LNCaP clone FGC (cell line): ENCODE measurements at places on chromosomes 6 and 20.

GRCh38 chr6:79570129-79571029, 33.1 kb upstream of the LCA5 start:
- no peak for DNase-seq

GRCh38 chr6:31575335-31575901, at the start of gene TNF:
TSS of gene TNF (plus strand) at chr6:31575565. CDS start at chr6:31575742, 177 bp downstream.
- no peak for DNase-seq

- no peak for DNase-seq
Measured at GRCh38 chr6:79070206-79070825, 7.7 kb downstream of the PHIP start.

DNA sequence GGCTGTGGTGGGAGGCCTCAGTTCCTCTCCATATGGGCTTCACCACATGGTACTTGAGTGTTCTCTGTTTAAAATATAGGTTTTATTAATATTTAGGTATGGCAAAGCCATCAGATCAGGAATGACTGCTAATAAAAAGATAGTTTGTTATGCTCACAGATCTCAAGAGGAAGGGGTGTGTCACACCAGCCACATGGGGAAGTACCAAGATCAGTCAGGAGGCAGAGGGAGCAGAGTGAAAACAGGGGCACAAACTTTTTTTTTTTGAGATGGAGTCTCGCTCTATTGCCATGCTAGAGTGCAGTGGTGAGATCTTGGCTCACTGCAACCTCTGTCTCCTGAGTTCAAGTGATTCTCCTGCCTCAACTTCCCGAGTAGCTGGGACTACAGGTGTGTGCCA, 92.1 kb upstream of the GCM1 start:
- DNase-seq: no peak

DNA sequence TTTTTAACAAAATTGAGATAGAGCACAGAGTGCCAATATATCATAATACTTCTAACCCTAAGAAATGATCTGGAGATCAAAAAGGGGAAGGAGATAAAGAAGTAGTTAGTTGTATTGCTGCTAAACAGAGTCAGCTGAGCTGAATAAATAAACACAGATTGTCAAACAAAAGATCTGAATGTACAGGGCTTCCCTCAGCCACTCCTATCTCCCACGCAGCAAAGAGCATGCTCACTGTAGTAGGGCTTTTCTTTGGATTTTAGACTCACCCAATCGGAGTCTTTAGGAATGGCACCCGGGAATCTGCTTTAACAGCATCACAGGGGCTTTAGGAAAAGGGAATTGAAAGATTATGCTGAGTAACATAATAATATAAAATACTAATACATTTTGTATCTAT, 222.2 kb upstream of the STXBP5 start:
- DNase-seq: no peak

- DNase-seq: no peak
Measured at GRCh38 chr6:53756396-53756795, 38.4 kb upstream of the LRRC1 start.

DNA sequence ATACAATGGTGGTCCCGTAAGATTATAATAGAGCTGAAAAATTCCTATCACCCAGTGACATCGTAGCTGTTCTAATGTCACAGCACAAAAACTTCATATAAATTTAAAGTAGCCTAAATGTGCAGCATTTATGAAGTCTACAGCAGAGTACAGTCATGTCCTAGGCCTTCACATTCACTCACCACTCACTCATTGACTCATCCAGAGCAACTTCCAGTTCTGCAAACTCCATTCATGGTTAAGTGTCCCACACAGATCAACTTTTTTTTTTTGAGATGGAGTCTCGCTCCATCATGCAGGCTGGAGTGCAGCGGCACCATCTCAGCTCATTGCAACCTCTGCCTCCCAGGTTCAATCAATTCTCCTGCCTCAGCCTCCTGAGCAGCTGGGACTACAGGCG, 20.9 kb upstream of the KCNG1 start:
- no peak for DNase-seq

DNA sequence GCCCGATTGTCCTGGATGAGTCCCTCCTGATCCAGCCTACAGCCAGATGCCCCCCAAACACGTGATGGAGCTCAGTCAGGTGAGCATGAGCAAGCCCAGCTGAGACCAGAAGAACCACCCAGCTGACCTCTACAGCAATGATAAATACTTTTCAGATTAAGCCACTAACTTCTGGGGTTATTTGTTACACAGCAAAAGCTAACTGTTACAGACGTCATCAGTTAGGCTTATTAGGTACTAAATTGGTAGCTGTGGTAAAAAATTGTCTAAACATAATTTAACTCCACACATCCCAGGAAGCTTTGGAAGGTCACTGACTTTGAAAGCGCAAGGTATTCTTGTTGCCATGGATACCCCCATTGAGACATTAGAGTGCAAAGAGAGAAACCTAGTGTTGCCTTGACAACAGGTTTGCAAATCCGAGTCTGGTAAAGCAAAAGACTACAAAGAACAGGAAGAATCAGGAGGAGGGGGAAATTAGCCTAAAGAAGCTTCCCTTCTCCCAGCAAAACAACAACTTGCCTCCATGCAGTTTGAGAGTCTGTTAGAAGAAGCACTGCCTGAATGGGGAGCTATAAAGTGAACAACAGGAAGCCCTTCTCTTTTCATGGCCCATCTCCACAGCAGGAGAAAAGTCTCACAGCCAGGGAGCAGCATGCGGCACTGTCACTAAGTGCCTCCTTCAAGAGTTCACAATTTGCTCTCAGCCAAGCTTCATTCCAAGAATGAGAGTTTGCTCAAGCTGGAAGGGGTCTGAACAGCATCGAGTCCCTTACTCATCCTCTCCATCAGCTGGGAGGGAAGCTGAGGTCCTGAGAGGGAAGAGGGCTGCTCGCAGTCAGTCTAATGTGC, 41.7 kb upstream of the ZNF831 start:
- DNase-seq: no peak

DNA sequence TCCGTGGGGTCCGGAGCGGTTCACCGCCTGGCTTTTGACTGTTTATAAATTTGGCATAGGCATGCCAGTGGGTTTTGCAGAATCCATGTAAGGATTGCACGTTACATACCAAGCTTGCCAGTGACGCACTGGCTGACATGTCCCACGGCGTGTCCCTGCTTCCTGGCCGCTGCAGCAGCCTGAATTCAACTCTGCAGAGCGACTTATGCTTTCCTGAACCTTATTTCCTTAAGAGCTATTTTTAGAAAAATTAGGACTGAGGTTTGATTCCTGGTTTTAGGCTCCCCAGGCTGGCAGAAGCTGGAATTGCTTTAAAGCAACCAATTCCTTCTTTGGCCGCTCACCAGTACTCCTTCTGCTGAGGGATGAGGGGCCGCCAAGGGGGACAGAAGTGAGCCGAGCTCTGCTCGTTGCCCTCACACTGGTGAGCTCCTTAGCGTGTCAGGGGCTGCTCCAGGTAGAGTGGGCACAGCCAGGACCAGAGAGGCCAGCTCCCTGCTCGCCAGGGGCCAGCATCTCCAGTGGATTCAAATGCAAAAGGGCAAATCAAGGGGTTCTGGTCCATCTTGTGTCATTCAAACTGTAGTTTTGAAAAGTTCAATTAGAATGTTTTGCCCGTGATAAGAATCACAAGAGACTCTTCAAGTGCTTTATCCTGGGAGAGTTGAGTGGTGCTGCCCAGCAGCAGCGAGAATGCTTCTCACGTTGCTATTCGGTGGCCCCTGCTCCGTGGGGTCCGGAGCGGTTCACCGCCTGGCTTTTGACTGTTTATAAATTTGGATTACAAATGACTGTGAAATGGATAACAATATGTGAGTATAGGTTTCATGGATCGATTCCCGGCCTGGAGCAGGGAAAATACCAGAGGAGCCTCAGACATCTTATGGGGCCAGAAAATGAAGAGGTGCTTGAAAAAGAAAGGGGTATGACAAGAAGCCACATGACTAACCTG, 17.5 kb upstream of the IRF4 start:
- no peak for DNase-seq

GRCh38 chr6:132314432-132314831, 86.8 kb downstream of the MOXD1 start:
- DNase-seq: no peak

- no peak for DNase-seq
Measured at GRCh38 chr6:34159844-34160243, 14.0 kb upstream of the GRM4 start.

GRCh38 chr6:119157506-119157815, 79.0 kb upstream of the FAM184A start:
- DNase-seq: no peak

GRCh38 chr20:50256577-50256976, 65.9 kb downstream of the CEBPB start:
- no peak for DNase-seq

DNA sequence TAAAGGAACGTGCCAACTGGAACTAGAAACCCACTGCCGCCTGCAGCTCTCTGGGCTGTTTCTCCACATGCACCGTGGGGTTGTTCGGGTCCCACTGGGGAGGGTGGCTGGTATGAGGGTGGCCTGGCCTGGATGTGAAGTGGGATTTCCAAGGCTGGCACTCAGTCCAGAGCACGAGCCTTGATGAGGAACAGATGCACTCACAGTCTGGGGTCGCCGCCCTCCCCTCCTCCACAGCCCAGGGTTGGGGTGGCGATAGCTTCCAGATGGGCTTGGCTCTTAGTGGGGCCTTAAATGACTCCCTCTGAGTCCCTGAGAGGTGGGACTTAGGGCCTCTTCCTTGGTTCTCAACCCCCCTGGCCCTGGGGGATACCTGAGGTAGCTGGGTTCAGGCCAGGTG, 30.7 kb upstream of the ANGPT4 start:
- no peak for DNase-seq

- no peak for DNase-seq
Measured at GRCh38 chr20:38623061-38623460, 21.5 kb downstream of the ARHGAP40 start.

DNA sequence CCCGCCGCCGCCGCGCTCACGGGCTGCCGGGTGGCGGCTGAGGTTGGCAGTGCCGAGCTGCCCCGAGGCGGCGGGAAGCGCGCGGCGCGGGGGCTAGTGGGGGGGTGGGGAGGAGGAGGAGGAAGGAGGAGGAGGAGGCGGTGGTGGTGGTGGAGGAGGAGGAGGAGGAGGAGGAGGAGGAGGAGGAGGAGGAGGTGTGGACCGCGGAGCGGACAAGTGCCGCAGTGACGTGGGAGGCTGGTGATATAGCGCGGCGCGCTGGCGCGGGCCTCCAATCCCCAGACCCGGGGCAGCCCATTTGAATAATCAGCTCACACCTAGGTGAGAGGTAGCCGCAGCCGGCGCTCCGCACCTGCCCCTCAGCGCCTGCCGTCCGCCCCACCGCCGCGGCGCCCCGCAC, at the start of gene FOXA2:
TSS of gene FOXA2 (minus strand) at position 51 of the 400 bp plus-strand sequence. CDS start 294 bp downstream, outside the sequence.
- no peak for DNase-seq

- no peak for DNase-seq
Measured at GRCh38 chr20:23264545-23264944, 86.0 kb upstream of the NXT1 start.

DNA sequence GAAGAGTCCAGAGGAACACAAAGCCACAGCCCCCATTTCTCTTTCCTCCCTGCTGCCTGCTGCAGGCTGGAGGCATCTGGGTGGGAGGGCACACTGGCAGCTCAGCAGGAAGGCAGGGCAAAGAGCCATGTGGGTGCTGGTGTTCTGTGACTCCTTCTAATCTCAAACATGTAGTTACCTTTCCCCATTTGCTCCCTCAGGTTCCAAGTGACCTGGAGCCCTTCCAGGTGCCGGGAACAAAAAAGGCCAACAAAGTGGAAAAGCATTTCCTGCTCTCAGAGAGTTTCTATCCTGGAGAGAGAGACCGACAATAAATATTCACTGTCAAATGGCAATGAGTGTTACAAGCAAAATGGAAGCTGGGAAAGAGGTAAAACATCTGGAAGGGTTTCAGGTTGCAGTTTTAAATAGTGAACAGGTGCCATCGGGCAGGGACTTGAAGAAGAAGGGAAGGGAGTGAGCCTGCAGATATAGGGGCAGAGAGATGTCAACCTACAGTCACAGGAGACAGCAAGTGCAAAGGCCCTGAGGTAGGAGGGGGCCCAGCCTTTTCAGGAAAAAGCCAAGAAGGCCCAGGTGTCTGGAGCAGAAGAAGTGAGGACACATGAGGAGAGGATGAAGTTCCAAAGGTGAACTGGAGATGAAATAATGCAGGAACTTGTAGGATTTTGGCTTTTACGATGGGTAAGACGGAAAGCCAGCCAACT, 43.6 kb upstream of the IYD start:
- no peak for DNase-seq

DNA sequence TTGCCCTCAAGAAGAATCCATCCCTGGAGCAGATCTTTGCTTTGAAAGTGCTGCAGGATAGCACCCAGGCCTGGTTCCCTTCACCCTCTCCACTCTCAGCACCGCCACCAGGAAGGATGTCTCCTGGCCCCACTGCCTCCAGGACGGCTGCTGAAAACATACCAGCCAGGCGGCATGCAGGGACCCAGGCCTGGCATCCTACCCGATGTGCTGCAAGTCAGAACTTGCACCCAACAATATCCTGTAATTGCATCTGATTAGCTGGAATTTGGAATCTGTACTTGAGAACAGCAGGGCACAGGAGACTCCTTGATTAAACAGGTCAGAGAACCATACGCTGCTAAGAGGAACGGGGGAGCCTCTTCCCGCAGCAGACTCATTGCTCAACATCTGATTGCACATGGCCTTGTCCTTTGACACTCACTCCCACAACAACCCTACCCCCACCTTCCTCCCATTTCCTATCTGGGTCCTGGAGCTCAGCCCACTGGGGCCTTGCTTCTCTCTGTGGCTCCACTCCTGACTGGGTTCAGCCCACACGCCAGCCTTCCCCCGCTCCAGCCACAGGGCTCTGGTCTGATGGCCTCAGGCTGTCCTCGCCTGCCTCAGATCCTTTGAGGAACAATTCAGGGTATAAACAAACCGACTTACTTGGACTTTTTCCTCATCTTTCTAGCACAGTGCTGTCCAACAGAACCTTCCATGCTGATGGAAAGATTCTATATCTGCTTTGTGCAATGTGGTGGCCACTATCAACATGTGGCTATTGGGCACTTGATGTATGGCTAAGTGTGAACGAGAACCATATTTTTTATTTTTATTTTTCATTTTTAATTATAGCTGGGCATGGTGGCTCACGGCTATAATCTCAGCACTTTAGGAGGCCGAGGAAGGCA, 78.0 kb downstream of the FGD2 start:
- DNase-seq: no peak

- no peak for DNase-seq
Measured at GRCh38 chr20:10924644-10925201, 250.9 kb upstream of the JAG1 start.

GRCh38 chr20:62955519-62956386, 3.2 kb downstream of the SLC17A9 start:
- peak; percentile 38 for DNase-seq

DNA sequence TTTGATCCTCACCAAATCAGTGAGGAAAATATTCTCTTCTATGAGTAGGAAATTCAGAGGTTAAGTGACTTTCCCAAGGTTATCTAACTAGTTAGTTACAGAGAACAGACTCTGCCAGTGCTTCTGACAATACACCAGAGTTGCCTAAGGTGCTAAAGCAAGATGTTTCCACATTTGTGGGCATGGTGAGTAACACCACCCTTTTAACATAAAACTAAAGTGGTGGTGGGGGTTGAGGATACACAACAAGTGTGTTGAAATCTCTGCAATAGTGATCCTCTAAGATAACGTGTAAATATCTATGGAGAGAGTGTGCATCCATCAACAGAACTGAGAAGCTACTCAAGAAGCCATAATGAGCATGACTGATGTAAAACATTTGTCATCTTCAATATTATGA, 11.7 kb downstream of the VNN2 start:
- no peak for DNase-seq

GRCh38 chr6:115016593-115016992, 673.8 kb upstream of the HS3ST5 start:
- DNase-seq: no peak
